ENCODE measurements at places on chromosomes 13 and 19.

DNA sequence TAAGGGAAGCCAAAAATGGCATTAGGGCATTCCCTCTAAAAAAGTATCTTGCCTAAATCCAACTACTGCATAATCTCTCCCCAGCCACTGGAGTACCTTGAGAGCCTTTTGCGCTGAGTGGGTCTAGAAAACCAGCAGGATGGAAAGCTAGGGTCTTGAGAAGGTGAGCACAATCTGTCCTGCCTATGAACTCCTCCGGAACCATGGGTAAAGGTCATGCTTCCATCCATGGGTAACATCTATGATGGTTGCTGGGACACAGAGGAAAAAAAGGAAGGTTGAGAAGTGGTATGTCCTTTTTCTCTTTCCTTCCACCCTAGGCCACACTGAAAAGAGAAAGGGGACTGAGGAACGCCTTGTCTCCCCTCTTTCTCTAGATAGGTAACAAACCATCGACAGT lies 52.4 kb downstream of the ZNF676 start:
- DNase-seq, result no peak

DNA sequence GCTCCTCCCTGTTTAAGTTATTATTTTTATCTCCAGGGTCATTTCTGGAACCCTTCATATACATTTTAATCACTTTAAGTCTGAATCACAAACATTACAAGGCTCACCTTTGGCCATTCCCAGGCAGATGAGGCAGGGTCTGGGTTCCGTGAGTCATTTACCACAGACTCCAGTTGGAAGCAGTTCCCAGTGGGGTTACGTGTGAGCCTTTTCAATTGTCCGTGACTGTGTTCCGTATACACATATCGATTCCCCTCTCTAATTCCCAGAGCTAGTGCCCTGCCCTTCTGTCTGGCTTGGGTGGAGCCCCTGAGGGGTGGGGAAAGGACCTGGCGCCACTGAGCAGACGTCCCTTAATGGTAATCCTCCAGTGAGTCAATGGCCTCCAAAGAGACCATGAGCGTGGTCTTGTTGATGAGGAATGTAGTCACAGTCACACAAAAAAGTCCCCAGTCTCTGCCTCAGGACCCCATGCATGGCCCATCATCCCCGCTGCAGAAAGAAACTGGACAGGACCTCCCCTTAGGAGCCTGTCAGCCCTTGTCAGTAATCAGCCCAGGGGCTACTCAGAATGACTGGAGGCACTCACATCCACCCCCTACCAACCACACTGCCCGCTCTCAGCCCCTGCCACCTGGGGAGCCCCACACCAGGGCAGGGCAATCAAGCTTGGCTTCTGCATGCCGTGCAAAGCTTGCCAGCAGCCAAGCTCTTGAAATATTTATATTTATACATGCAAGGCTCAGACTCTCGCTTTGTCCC lies 144.4 kb downstream of the ZIC5 start:
- DNase-seq, result no peak

DNA sequence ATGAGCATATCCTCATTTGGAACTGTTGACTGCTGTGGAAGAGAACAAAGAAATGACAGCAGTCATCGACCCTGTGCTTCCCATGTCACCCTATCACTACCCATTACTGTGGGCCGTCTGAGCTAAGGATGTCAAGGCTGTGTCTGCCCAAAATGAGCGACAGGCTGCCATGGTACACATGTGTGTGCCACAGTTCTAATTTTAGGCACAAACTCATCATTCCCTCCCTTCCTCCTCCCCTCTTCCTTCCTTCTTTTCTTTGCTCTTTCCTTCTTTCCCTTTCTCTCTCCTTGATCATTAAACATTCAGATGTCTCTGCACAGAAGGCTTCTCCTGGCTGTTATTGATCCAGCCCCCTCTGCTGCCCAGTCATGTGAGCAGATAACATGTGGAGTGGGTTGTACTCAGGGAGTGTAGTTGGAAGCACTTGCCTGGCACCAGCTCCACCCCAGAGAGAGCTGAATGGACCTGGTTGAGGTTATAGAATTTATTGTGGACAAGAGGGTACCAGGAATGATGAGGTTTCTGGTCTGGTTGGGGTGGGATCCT lies 6.3 kb downstream of the FGF9 start:
- no peak for DNase-seq

- no peak for DNase-seq
These were observed 887 bp downstream of the SIPA1L3 start for GRCh38 chr19:37907735-37908455.

- no peak for DNase-seq
These were observed 56.2 kb upstream of the AKAP11 start for GRCh38 chr13:42215578-42216421.

- no peak for DNase-seq
These were observed 36.4 kb upstream of the NANOS3 start for GRCh38 chr19:13840305-13841085.

DNA sequence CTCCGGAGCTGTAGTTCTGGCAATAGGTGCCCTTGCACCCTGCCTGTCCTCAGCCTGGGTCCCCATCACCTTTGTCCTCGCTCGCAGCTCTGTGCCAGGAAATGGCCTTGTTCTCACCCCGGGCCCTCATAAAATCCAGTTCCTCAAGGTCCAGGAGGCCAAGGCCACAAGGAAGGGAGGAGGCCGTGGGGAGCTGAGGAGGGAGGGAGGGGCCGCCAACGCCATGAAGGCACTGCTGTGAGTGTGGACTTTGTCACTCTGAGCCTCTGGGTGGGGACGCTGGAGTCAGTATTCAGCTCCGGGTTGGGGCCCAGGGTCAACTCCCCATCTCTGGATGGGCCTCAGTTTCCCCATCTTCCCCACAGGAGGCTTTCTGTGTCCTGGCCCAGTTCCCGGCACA lies 9.2 kb upstream of the GNA11 start:
- no peak for DNase-seq

- DNase-seq, result no peak
These were observed 115.2 kb upstream of the VSTM2B start for GRCh38 chr19:29410601-29411000.

- DNase-seq, result no peak
These were observed 34.2 kb downstream of the TDRD3 start for GRCh38 chr13:60431108-60431700.

DNA sequence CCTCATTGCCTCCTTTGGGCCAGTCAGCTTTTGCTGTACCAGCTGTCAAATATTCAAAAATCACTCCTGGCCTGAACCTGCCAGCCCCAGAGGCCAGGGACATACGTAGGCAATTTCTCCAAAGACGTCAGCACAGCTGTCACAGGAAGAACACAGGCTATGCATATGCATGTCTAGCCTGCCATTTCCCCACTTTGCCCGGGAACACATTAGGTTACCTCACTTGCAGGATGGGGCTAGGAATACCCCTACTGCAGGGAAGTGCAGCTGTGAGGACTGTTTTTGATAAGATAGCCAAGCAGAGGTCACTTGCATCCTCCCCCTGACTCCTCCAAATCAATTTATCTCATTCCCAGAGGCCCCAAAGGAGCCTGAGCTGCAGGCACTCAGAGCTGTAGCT lies 2.8 kb downstream of the ZNF667 start:
- no peak for DNase-seq

GRCh38 chr19:16585808-16586476 lies 13.7 kb upstream of the SLC35E1 start:
- no peak for DNase-seq

DNA sequence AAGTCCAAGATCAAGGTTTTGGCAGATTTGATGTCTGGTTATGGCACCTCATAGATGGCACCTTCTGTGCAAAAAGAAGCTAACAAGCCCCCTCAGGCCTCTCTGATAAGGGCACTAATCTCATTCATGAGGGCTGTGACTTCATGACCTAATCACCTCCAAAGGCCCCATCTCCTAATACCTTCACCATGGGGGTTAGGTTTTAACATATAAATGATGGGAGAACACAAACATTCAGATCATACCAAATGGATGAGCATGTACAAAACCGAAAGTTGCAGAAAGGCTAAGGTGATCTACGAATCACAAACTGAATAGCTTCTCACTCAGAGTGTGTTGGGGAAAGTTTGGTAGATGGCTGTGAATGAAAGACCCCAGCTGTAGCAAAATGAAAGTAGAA lies 217.4 kb downstream of the TBC1D4 start:
- DNase-seq, result no peak

DNA sequence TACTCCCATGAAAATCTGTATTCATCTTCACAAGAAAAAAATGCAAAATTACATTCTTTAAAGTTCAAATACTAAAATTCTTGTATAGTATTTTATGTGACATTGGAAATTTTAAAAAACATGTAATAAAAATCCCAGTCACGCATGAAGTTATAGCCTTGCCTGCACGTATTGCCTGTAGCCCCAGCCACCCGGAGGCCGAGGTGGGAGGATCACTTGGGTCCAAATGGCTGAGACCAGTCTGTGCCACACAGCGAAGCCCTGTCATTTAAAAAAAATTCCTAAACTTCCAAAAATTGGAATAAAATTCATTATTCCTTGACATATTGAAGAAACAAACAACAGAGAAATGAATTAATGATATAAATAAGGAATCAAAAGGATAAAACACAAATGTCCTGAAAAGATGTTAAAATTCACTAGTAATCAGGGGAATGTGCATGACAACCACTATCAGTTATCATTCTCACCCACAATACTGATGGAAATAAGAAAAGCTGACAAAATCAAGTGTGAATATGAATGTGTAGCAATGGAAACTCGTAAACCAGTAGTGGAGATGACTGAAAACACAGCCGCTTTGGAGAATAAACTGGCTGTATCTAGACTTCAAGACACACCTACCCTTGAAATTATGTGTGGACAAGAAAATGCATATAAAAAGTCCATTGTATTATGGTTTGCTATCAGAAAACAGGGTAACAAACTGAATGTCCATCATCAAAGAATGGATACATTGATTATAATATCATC lies 7.5 kb downstream of the CARD8 start:
- no peak for DNase-seq

DNA sequence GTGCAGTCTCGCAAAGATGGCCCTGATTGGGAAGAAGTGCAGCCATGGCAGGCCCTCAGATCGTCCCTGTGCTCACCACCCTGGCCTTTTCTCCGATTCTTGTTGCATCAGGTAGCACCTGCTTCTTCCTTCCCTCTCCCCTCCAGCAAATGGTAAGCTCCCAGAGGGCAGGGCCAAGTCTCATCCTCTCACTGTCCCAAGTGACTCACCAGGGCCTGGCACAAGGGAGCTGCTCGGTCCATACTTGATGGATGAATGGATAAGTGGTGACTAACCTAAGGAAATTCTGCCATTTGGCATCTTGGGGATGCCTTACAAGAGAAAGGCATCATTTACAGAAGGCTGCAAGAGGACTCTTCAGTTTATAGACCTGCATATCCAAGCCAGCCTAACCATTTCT lies 84.9 kb downstream of the ZIC5 start:
- DNase-seq, result no peak

GRCh38 chr19:38727868-38728660 lies 16.2 kb downstream of the CAPN12 start:
- no peak for DNase-seq

DNA sequence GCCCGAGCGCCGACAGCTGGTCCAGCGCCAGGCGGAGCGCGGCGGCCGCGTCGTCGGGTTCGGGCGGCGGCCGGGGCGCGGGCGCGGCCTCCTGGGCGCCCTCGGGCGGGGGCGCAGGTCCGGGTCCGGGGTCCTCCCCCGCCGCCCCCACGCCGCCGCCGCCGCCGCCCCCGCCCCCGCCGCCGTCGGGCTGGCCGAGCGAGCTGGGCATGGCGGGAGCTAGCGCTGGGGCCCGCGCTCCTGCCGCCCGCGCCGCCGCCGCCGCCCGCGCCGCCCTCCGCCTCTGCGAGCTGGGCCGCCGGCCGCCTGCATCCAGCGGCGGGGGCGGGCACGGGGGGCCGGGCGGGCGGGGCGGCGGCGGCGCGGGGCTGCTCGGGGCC lies 287 bp downstream of the MEX3D start:
- no peak for DNase-seq

DNA sequence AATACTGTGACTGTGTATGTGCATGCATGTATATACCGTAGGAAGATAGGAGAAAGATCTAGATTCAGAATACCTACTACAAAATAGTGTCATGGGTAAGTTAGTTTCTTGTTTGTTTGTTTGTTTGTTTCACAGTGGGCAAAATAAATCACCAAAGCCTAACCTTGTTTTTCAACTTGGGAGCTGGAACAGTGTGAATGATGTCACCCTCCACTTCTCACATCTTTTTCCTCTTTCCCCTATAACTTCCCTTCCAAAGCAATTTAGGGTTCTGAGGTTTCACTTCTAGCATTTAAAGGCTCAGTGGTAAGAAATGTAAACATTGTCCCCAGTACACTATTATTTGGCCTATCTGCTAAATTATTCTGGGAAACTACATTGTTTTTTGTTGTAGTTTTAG lies 5.4 kb downstream of the KCTD4 start:
- DNase-seq, result no peak

DNA sequence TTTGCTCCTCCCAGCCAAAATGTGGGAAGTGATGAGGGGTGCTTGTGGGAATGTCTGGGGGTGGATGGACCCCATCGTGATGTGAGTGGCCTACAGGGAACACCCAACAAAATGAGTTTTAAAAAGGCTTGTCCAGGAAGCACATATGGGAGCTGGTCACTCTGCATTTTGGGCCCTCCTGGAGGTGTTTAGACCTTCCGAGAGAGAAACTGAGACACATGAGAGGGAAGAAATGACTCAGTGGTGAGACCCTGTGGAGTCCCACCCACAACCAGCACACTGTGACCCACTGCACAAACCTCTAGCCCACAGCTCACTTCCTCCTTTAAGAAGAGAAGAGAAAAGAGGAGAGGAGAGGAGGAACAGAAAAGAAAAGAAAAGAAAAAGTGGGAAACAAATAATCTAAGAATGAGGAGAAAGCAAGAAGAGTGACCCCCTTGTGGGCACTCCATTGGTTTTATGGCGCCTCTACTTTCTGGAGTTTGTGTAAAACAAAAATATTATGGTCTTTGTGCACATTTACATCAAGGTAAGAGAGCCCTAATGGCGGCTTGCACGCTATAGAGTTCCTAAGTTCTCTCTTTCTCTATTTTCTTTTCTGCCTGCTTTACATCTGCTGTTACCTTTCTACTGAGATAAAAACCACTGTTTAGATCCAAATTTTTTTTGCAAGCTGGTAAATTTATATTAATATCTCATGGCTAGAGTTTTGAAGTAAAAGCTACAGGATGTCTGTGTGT lies 13.3 kb upstream of the LILRB1 start:
- no peak for DNase-seq

- no peak for DNase-seq
These were observed 1317.1 kb downstream of the SLITRK1 start for GRCh38 chr13:82565201-82565600.

Data from activated gamma-delta T cell treated with anti-CD3 and anti-CD28 coated beads, Interleukin-2, amount 50 U/mL, for 16 hours (primary cell).